Heart left ventricle (tissue), 16 donors: ENCODE measurements at places on chromosomes 2 and 18.

GRCh38 chr2:146295080-146295670, 1549.7 kb upstream of the ACVR2A start:
- no peak for DNase-seq

- DNase-seq = no peak
Observed at GRCh38 chr2:177530561-177530960, 138.0 kb downstream of the AGPS start.

- DNase-seq = peak; percentile 29
Observed at GRCh38 chr2:70946832-70947442, 11.2 kb downstream of the ATP6V1B1 start.

DNA sequence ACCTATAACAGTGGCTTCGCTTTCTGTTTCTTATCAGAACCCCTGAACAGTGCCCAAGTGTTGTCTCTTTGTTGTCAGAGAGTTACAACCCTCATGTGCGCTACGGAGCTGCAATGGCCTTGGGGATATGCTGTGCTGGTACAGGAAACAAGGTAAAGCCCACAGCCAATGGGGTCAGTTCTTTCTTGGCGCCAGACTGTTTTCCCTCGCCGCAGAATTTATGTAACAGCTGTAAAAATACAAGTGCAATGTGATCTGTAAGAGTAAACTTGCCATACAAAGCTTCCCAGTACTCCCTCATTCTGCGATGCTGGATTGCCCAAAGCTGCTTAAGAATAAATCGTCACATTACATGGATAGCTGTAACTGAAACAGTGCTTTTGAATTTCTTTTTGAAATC, 13.9 kb upstream of the HTR2B start:
- DNase-seq = no peak

- DNase-seq = peak; percentile 73
Observed at GRCh38 chr2:217393585-217394032, 533.7 kb upstream of the TNP1 start.

DNA sequence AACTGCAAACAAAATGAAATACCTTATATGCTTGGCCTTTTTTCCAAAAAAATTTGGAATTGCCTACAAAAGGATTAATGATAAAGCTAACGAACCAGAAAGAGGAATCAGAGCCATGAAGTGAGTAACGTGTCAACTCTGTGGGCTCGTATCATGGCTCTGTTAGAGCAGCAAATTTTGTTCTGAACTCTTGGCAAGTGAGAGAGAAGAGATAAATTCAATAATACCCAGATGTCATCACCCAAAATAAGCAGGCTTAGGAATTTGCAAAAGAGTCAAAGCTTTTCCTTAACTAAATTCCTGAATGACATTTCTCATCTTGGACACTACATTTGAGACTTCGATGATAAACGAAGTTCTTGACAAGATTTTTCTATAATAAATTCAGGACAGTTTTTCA, 4.4 kb downstream of the TXNDC2 start:
- DNase-seq = no peak

GRCh38 chr2:6824962-6825361, 40.7 kb downstream of the CMPK2 start:
- DNase-seq = no peak

GRCh38 chr2:127456960-127457359, 38.7 kb downstream of the PROC start:
- no peak for DNase-seq

DNA sequence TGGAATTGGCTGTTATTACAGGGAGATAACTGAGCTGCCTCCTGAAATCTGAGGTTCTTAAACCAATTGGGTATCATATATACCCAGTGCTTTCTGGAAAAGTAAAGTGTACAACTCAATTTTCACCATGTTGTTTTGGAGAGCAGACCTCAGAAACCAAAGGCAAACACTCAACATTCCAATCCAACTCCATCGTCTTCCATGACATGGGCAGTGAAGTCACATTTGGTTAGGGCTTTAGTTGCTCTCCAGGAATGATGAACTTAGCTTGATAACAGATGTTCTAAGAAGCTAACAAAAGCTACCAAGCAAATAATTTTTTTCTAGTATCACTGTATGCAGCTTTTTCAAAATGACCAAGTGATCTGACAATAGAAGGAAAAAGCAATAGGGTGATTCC, 107.0 kb upstream of the SLC35G4 start:
- no peak for DNase-seq

- DNase-seq = no peak
Observed at GRCh38 chr18:28040716-28041115, 136.2 kb downstream of the CDH2 start.

GRCh38 chr2:241859436-241860183, 916 bp upstream of the PDCD1 start:
- peak; percentile 74 for DNase-seq

DNA sequence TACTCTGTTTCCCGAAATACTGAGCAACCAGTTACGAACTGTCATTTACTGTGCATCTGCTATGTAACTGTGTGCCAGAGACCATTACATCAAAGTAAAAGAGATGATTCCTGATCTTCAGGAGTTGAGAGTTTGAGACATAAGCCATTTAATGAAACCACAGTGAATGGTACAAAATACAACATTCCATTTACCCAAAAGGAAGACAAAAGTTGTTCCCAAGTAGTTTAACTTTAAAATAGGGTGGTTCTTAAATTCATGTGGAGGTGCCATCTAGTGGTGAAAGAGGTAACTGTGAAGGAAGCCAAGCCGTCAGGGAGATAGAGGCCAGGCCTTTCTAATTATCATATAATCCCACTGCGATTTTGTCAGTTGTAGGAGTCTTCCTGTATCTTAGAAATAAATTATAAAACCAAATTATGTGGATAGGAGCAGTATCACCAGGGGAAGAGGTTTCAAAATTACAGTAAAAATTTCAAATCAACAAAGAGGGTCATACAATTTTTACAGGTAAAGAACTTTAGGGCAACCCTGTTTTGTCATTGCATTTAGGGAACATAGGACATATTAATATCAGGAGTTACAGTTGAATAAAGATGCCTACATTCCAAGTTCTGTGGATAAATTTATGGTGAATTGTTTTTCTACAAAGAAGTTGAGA, 67.7 kb downstream of the EPAS1 start:
- DNase-seq = no peak

GRCh38 chr2:144431392-144431783, 88.5 kb downstream of the ZEB2 start:
- no peak for DNase-seq

DNA sequence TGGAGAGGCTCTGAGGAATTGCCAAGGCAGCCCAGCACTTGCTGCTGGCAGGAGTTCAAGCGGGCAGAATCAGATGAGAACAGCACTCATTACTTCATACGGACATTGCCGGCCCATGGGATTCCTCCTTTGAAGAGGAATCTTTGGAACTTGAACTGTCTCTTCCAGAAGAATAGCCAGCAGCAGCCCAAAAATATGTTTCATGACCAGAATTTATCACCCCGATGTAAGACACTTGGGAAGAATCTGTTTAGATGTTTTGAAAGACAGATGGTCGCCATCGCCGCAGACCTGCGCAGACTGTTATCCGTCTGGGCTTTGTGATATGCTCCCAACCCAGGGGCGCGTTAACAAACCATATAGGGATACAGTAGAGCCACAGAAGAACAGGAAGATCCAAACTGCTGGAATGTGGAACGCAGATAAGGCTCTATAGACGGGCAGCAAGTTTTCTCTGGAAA, 3.7 kb upstream of the ADI1 start:
- no peak for DNase-seq

GRCh38 chr18:79708412-79708811, 28.8 kb downstream of the CTDP1 start:
- no peak for DNase-seq

DNA sequence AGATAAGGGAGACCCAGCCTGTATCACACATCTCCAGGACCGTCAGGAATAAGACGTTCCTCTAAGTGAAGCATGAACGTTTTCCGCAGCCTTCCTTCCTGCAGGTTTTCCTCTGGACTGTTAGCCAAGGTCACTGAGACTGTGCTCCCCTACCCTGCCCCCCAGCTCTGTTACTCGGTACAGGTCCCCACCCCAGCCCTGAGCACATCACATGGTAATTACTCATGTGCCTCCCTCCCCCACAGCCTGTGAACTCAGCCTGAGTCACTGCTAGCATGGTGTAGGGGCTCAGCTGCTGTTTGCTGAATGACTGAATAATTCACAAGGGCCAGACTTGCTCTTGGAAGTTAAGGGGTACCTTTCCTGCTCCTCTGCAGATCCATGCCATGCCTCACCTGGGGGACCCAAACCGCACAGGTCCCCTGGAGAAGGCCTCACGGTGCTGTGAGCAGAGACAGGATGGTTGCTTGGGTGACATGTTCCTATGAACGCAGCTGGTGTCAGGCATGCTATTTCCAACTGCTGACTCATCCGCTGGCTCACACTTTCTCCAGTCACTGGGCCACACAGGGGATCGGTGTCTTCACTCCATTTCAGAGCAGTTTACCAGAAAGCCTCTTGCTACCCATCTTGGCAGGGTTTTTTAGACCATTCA, 88.2 kb downstream of the PLB1 start:
- peak; percentile 88 for DNase-seq

GRCh38 chr2:159904959-159905305, 106.9 kb upstream of the CD302 start:
- DNase-seq = peak; percentile 46
